ENCODE measurements at places on chromosomes 6 and 20. TPM values are rescaled to one million over a fixed set of nuclear protein-coding genes. Genes with fewer than 3 reads are reported as not detected.

The RSPH9 gene
- 0.65 TPM for total RNA-seq

The CLIC1 gene
- total RNA-seq: 514 TPM

The GJE1 gene
- total RNA-seq: not detected

The ATP6V1G2 gene
- total RNA-seq: 3.3 TPM

The GTSF1L gene
- total RNA-seq: not detected

The AIF1 gene
- total RNA-seq: not detected

The C2 gene
- 0.42 TPM for total RNA-seq

The RAET1L gene
- total RNA-seq: not detected

The ZNF831 gene
- total RNA-seq: not detected

The ZC3H12D gene
- total RNA-seq: 0.30 TPM

The RIMS1 gene
- 0.89 TPM for total RNA-seq

The ZBTB46 gene
- 0.59 TPM for total RNA-seq

The GNL1 gene
- total RNA-seq: 40.1 TPM

The FGD2 gene
- total RNA-seq: not detected

The ALDH8A1 gene
- 3.8 TPM for total RNA-seq

The PRSS16 gene
- 0.18 TPM for total RNA-seq

The HLA-DOA gene
- total RNA-seq: not detected

The FAM83C gene
- total RNA-seq: not detected

The OPRL1 gene
- total RNA-seq: 3.0 TPM

The CGA gene
- not detected for total RNA-seq

The FAM209B gene
- not detected for total RNA-seq

The GABRR1 gene
- total RNA-seq: not detected

The BTNL2 gene
- total RNA-seq: not detected

The ANKEF1 gene
- 3.5 TPM for total RNA-seq

The BPIFB1 gene
- total RNA-seq: not detected

The PLCB4 gene
- 2.7 TPM for total RNA-seq

The ACAT2 gene
- 41.0 TPM for total RNA-seq

The TAB2 gene
- total RNA-seq: 43.0 TPM

The FLOT1 gene
- total RNA-seq: 90.1 TPM

The FAM83B gene
- total RNA-seq: not detected

The HUS1B gene
- 1.7 TPM for total RNA-seq

The MYB gene
- 4.0 TPM for total RNA-seq

The UST gene
- 47.7 TPM for total RNA-seq

The BCAS1 gene
- not detected for total RNA-seq

The ADGRF5 gene
- under 0.01 TPM for total RNA-seq

The SEL1L2 gene
- total RNA-seq: not detected

The TREM1 gene
- 5.3 TPM for total RNA-seq

The RBPJL gene
- not detected for total RNA-seq
